ENCODE measurements at places on chromosomes 11 and 22. TPM values are rescaled to one million over a fixed set of nuclear protein-coding genes. Genes with fewer than 3 reads are reported as not detected.

The CLDN5 gene
- total RNA-seq, result 0.18 TPM

DNA sequence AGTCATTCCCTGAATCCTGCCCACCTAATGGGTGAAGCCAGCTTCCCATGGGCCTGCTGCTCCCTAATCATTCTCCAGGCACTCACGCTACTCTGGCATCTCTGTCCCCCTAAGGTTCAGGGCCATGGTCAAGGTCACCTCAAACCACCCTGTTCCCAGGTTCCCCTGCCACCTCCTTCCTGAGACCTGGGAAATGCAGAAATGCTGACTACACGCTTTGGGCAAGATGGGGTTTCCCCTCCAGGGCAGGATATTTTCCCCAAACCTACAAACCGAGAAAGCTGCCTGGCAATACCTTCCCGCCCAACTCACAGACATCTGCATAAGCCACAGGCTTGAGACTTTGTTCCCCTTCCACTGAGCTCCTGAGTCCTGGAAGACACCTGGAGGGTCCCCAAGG, 97.6 kb downstream of the FEZ1 start:
- DNase-seq, result no peak

GRCh38 chr11:122123263-122123929, 7.4 kb upstream of the BLID start:
- DNase-seq, result no peak

The POTEH gene
- not detected for total RNA-seq

GRCh38 chr22:40519284-40519947, 117.1 kb downstream of the MRTFA start:
- DNase-seq, result no peak

- no peak for DNase-seq
These were observed 5.8 kb upstream of the CEP295 start for GRCh38 chr11:93655581-93656255.

DNA sequence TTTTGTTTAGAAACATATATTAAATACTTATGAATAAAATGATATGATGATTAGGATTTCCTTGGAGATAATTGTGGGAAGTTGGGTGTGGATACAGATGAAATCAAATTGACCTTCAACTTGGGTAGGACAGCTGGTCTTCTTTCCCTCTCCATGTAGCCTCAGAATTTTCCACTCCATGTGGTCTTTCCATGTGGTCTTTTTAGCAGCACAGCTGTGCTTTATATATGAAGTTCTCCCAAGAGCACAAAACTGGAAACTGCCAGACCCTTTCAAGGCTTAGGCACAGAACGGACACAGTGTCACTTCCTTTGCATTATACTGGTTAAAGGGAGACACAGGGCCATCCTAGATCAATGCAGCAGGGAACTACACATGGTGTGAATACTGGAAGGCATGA, 28.6 kb downstream of the FAM76B start:
- no peak for DNase-seq

DNA sequence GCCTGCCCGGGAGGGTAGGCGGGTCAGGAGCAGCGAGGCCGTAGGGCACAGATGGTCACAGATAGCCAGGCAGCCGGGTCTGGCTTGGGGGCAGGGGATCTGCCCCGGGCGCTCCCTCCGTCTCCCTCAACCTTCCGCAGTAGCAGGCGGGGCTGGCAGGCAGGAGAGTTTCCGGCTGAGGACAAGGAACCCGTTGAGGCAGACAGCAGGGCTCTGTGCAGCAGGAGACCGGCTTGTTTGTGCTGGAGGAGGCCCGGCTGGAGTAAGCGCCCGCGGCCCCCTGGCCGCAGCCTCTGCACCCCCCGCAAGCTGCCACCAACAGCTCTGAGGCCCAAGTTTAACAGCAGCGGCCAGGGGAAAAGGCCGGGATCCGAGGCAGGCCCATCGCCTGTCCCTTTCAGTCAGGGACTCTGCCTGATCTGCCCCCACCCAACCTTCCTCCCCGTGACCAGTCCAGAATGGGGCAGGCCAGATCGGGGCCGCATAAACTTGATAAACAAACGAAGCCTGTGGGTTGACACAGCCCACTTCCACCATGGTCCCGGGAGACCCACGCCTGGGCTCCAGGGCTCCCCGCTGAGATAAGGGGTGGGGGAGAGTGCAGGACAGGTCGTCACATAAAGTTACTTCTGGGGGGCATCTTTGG, 13.6 kb downstream of the SCARF2 start:
- no peak for DNase-seq

- DNase-seq, result no peak
These were observed 482.0 kb downstream of the KCNA4 start for GRCh38 chr11:29534836-29535235.

The TRPM5 gene
- total RNA-seq, result 0.08 TPM

The DTX4 gene
- 0.21 TPM for total RNA-seq

DNA sequence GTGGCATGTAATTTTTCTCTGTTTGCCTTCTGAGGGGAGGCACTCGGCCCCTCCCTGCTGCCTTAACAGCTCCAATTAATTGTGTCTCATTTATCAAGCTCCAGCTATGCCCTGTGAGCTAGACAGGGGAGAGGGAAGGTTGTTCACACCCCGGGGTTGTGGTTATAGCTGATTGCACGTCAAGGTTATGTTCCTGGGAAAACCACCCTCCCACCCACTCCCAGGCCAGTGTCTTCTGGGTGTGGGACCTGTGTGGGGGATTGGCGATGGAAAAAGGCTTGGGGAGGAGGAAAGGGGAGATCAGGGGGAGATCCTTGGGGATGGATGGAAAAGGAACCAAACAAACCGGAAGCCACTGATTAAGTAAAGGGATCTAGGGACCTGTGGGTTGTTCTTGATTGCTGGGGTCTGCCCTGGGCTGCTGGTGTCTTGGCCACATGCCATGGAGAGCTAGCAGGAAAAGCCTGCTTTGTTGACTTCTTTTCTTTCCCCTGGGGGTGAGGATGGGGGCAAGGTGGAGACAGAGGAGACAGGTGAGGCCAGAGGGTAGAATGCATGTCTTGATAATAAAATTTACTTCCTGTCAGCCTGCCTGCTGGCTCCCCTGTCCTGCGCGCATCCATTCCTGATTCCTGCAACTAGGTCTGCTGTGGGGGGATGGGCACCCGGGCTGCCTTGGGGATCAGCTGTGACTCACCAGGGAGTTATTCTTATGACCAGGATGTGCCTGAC, 13.5 kb upstream of the SORL1-AS1 start:
- peak; percentile 95 for DNase-seq

The KCNJ11 gene
- 0.67 TPM for total RNA-seq

The OR51I1 gene
- total RNA-seq, result not detected

DNA sequence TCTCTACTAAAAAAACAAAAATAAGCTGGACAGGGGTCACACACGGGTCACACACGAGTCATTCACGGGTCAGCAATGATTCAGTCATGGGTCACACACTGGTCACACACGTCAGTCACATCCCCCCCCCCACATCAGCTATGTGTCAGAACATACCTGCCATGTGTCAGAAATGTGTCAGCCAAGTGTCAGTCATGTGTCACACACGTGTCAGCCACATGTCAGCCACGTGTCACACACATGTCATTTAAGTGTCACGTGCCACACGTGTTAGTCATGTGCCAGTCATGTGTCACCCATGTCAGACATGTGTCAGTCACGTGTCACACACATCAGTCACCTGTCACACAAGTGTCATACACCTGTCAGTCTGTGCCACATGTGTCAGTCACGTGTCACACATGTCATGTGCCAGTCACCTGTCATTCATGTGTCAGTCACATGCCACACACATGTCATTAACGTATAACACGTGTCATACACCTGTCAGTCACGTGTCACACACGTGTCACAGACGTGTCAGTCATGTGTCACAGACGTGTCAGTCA, 28.7 kb upstream of the MMP20 start:
- DNase-seq, result no peak

DNA sequence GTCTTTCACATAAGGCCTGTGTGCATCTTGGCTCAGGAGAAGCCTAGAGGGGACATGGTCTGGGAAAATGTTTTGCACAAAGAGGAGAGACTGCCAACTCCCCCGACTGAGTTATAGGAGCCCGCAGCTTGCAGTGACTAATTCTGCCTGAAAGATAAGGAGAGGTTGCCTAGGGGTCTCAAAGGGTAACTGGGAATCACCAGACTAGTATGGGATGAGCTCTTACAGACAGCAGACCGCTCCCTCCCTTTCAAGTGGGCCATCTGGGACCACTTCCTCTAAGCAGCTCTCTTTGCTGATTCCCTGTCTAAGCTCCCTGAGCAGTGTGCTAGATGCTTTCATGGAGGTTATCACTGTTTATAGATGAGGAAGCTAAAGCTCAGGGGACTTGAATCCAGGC, 105.1 kb downstream of the TENM4 start:
- no peak for DNase-seq

The THOC5 gene
- 74.4 TPM for total RNA-seq

- no peak for DNase-seq
These were observed 37.8 kb downstream of the PDE2A start for GRCh38 chr11:72636376-72636775.

DNA sequence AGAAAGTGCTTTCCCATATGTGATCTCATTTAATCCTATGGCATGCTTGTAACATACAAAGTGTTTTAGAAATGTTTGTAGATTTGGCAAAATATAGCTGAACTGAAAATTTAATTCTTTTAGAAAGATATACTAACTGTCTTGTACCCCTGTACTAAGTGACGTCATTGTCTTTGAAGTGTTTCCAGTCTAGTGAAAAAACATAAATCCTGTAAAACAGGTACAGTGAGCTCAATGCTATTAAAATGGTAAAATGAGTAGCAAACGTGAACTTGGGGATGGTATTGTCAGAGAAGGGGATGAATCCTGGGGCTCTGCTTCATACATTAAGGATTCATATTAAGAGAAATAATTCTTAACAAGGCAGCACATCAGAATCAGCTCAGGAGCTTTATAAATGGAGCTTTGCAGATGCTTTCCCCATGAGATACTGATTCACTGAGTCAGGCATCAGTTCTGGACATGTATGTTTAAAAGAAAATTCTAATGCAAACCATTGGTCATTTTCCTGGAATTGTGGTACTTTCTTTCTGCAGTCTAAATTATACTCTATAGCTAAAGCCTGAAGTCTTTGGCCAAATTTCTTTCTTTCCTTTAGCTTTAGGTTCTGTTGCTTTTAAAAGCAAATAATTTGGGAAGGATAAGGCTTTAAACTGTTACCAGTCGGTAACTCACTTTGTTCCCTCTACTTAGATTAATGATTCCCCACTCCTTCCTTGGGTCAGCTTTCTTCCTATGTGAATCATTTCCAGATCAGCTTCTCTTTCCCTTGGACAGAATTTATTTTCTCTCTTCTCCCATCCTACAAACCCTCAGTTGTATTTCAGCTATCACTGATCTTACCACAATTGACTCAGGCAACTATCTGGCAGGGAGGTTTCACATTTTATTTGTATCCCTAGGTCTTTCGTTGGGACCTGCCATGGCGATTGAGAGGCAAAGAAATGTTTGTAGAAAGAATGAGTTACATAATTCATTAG, 57.5 kb upstream of the DDI1 start:
- DNase-seq, result no peak

DNA sequence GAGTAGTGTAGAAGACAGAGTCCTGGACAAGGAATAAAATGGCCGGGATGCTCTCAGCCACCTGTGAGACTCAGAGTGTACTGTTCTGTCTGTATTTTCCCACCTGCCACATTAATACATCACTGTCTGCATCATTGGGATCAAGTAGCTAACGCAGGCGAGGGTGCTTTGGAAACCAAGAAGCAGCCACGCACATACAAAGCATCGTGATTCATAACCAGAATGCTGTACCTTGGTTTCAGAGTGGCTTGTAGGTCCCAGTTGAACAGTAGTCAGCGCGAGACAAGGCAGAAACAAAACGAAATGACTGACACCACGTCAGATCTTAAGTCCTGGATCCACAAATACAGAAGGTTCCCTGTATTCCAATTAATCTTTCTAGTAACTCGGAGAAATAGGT, 198.3 kb downstream of the GRIK4 start:
- DNase-seq, result no peak

The PGR gene
- total RNA-seq, result not detected

DNA sequence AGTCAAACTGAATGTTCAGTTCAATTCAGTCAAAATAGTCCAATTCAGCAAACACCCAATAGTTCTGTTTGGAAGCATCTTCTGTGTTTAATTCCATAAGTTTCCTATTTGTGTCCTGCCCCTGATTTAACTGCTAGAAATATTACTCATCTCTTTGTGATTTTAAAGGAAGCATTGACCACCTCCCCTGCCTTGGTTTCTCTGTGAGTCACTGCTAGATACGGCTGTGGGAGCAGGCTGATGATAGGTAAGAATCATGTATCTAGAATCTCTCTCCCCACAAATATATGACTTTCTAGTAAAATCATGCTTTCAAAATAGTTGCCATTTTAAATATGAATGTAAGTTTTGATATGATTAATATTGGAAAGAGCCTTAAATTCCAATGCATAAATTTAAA, 888.5 kb downstream of the NTM start:
- no peak for DNase-seq

GRCh38 chr11:7579361-7579791, 65.6 kb downstream of the PPFIBP2 start:
- no peak for DNase-seq

The ATG16L2 gene
- 14.6 TPM for total RNA-seq

DNA sequence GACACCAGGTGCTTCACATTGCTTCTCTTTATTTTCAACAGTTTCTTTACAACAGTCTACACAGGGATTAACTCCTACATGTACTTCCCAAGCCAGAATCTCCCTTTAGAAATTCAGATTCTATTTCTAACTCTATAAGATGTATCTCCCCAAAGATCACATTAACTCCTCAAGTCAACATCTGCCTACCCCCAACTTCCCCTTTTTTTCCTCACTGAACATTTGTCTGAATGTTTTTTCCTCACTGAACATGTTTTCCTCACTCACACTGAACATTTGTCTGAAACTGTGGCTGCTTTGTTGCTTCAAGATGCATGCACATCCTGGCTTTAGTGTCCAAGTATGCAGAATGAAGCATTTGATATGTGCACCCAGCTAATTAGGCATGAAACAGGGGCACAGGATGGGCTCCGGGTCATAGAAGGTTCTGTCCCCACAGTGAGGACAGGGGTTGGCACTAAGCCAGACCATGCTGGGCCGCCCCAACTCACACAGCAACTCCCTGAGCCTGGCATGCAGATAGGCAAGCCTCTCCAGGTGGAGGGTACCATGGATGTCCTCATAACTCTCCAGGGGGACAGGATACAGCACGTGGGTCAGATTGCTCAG, 11.3 kb downstream of the PRAME start:
- DNase-seq, result no peak

- no peak for DNase-seq
These were observed 10.1 kb downstream of the SIDT2 start for GRCh38 chr11:117188620-117189081.

DNA sequence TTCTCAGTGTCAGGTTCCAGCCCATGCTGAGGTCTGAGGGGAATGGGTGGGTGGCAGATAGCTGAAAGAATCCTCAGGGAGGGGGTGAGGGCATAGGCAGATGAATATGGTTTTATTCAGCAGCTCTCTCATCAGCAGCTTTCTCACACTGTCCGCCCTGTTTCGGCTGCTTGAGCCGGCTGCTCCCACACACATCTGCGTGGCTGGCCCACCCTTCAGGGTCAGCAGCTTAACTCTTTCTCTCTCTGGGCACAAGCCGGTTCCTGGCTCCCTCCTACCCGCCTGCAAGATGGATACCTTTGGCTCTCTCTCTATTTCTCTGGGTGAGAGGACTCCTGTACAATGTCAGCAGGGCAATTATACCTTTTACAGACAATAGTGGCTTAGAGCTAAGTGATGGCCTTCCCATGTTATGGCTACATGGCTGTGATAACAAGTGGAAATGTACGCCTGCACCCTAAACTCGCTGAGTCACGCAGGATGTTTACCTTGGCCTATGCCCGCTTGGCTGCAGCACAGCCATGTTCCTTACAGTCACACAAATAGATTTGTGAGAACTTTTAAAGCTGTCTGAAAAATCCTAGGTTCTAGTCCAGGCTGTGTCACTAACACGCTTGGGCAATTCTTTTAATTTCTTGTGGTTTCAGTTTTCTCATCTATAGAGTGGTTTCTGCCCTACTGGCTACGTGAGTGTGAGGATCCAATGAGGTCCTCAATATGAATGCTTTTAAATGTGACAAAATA, 4.1 kb downstream of the MMP20 start:
- DNase-seq, result no peak

All from Panc1 (cell line).